ENCODE measurements at places on chromosomes 1 and 21.
A peak's percentile ranks its signal among the peaks of the same experiment; 100 is the strongest.

GRCh38 chr1:194478731-194479130 is 1292.3 kb upstream of the B3GALT2 start:
- DNase-seq: no peak

GRCh38 chr1:21341022-21341421 is 50.8 kb upstream of the ECE1 start:
- no peak for DNase-seq

DNA sequence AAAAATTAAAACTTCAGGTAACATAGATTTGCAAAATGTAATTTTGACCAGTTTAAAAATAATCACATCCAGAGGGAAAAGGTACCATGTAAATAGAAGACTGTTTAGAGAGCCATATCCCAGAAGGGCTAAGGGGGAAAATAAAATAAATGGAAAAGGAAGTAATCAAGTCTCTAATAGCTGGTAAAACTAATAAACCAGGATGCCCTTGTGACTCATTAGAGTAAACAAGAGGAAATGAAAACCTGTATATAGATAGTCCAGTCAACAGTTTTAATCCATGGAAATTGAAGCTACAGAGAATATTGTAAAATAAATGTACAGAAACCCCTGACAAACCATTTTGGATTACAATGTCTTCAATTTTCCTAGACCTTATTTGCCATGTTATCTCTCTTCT is 698.0 kb upstream of the RGS18 start:
- DNase-seq: no peak

DNA sequence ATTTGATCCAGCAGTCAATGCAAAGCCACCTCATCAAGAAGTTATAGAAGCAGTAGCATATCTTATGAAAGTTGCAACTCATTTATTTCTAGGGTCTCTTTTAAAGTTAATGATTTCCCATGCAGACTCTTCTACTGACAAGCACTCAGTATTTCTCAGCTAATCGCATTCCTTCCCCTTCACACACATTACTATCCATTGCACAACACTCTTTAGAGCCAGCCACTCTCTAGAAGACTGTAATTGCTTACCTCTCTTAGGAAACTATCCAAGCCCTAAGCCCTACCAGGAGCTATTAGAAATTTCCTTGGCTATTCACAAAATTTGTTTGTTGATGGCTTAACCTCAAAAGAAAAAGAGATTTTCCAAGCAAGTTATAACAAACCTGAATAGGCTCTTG is 106.0 kb downstream of the ADAMTS1 start:
- DNase-seq: peak; percentile 86

DNA sequence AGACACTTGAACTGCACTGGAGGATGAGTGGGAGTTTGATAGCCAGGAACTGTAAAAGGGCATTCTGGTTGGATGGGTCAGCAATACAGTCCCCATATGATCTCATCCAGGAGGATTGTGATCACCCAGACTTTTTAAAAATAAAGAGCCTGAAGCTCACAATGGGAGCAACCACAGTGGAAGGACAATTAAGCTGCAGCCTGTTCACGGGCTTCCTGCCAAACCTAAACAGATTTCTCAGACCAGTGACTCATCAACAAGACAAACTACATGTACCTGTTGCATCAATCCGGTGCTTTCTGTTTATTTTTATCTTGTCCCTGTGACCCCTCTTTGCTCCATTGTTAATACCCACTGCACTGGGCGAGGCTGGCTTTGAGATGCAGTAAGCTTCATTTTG is 52.3 kb downstream of the PAPPA2 start:
- DNase-seq: peak; percentile 5

- peak; percentile 60 for DNase-seq
Measured at GRCh38 chr1:159746666-159747065, 32.3 kb upstream of the CRP start.

- no peak for DNase-seq
Measured at GRCh38 chr1:30172757-30173156, 550.6 kb downstream of the MATN1 start.

- no peak for DNase-seq
Measured at GRCh38 chr21:42970946-42971653, 3.3 kb upstream of the PKNOX1 start.

- DNase-seq: no peak
Measured at GRCh38 chr1:17984583-17984982, 123.0 kb upstream of the IGSF21 start.

DNA sequence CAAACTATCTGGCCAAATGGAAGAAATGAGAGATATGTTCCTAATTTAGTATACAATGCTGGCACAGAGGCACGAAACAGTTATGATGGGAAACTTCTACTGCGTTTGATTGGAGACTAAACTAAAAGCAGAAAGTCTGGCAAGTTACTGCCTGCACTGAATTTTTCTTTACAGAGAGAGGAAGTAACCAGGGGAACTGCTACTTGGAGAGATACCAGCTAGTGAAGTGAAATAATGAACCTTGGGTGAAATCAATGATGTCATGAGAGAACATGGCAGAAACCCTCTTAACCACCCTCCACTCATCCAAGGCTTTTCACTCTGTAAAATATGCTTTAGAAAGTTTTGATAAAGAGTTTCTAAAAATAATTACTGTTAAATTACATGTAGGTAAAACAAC is 29.3 kb downstream of the NIBAN1 start:
- no peak for DNase-seq

GRCh38 chr1:87274851-87275250 is 53.8 kb upstream of the LMO4 start:
- DNase-seq: no peak

DNA sequence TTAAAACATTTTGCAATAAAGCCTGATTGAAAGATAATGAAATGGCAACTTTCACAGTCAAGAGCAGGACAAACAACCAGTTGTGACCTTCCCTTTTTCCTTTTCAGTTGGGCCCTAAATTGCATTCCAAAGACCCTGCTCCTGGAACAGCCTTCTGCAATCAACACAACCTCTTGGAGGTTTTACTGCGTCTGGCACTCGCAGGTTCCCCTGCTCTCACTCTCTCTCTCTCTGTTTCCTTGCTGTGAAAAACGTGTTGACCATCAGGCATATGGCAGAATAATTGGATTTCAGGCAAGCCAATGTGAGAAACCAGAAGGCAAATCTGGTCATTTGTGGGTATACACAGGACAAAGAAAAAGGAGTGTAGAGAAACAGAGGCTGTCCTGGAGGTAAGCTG is 23.2 kb downstream of the SLC44A5 start:
- no peak for DNase-seq

GRCh38 chr1:58204284-58204683 is 342.2 kb downstream of the OMA1 start:
- no peak for DNase-seq

DNA sequence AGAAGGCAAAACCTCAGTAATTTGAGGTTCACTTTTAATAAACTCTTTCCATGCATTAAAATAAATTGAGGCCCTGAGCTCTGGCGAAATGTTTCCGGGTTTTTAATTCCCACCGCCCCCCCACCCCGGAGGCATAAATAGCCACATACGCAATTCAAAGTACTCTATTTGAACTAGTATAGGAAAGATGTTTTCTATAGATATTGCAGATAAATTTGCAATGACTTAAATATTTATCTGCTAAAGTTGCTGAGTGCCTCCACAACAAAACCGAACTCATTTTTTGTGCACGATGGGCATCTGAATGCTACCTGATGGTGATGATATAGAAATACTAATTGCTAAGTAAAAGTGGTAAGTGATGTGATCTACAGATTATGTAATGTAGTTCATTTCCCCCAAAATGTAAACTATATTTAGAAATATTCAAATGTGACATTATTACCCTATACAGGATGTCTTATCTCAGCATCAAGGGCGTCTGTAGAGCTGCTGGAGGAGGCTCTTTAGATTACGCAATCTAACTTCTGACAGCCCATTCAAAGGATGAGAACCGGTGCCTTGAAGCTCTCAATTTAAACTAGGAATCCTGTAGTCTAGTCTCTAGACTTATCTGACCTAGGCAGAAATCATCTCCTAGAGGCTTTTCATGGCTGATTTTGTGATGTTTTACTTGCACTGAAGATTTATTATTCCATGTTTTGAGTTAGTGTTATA is 8.5 kb downstream of the IRF2BP2 start:
- DNase-seq: peak; percentile 81

- no peak for DNase-seq
Measured at GRCh38 chr1:105337420-105337819, 1587.7 kb downstream of the AMY1C start.

DNA sequence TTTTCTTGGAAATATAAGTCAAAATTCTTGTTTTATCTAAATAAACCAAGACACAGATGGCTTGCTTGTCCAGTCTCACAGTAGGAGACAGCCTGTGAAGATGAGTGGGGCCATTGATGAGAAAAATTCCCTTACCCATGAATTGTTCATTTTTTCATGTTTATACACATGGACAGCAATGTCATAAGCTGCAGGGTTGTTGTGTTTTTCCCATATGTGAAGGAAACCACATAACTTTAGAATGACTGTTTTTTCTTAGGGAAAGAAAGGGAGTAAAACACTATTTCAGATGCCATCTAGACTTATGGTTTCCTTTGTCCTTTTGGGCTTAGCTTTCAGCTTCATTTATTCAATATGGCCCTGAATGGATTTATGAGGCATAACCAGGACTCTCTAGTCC is 622.5 kb upstream of the NR5A2 start:
- peak; percentile 16 for DNase-seq
